ENCODE measurements at places on chromosomes 5 and 9.

DNA sequence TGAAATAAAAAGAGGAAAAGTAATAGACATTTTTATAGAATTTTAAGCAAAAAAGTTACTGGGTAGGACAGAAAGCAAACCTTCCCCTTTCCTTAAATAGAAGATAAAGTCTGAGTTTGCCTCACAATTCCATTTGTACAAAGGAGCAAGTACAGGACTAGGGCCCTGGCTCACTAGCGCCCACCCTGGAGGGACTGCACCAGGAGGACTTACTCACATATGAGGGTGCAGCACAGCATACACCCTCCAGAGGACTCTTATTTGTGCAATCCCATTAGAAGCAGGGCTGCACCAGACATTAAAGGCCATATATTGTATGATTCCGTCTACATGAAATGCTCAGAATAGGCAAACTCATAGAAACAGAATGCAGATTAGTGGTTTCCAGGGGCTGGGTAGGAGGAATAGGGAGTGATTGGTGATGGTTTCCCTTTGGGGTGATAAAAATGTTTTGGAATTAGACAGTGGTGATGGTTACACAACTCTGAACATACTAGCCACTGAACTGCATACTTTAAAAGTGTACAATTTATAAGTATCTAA is 4.5 kb downstream of the REEP5 start:
- DNase-seq = no peak

- no peak for DNase-seq
Measured at GRCh38 chr9:135522137-135522877, 1.1 kb downstream of the LCN1 start.

DNA sequence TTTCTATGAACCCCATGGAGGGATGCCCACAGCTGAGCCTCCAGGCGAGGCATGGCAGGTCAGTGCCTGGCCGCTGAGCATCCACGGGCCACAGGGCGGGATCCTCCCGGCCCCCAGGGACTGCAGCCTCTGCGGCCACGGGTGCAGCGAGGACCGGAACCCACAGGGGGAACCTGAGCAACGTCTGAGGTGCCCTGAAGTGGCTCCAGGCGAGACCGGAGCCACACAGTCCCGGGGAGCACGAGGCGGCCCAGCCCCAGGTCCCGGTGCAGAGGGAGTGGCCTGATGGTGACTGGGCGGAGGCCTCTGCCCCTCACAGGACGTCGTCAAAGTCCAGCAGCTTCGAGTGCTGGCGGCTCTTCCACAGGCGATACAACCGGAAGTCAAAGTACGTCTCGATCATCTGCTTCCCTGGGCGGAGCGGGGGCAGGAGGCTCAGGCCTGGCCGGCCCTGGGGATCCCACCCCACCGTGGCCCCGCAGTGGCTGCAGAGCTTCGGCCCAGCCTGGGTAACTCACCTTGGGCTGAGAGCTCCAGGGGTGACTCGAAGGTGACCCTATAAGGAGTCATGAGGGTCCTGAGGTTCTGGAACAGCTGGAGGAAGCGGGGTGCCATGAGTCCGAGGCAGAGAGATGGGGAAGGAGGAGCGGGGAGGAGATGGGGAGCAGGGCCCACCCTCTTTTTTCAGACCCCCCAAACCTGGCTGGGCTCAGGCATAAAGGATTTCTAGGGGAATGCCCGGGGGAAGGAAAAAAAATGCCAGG is 8.1 kb upstream of the ENTPD8 start:
- DNase-seq = no peak

DNA sequence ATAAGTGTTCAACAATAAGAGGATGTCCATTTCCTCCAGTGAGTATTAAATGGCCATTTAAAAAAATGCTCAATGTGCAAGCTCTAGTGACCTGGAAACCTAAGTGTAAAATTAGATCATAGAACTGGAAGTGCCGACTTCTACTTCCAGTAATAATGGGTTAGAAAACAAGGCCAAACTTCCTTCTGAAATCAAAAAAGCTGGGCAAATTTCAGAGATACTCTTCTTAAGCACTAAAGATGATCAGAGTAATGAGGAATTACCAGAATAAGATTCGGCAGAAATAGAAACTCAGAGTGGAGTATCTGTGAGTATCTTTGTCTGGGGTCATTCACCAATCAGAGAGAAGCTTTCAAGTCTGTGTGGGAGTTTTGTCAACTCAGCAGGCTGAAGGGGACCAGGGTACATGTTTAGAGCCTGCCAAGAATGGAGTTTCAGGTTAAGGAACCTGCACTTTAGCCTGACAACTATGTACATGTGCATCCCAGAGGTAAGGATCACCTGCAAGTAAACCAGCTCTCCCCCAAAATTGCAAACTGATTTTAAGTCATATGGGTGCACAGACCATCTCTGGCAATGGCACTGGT is 17.1 kb downstream of the FCN2 start:
- no peak for DNase-seq

DNA sequence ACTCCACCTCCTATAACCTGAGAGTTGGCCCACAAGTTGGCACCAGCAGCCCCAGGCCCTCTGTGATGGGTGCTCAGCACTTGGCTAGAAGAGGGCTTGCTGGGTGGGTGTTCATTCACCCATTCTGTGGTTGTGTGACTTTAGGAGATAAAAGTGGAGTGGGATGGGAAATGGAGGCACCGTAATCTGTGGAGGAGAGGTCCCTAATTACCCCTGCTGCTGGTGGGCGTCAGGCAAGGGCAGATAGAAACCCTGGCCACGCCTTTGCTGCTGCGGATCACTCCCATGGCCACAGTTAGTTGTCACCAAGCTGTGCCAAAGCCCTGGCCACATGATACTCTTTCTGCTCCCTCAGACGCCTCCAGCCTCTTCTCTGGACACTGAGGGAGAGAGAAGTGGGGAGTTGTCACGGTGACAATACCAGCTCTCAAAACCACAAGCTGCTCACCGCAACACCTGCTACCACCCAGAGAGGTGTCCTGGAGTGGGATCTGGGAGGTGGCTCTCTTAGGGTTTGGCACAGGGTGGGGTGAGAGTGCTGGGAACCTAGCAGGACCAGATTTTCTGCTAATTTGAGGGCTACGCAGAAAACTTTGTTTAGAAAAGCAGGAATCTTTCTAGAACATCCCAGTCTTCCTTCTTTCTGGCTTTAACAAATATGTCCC is 12.0 kb upstream of the NEUROG1 start:
- DNase-seq = no peak

DNA sequence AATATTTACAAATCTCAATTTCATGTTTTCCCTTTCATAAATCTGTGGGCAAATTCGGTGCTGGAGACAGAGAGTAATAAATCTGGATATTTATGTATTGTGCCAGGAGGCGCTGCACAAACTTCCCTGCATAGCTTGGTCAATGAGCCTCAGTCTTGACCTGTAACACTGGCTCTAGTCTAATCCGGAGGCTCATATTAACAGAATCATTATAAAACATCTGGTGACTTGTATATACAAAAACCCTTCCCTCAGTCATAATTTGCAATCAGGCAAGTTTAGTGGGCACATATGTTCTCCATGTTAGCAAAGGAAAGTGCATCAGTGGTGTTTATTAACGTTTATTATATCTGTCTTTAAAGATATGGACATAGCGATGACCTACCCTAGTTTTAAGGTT is 104.0 kb upstream of the BNC2 start:
- no peak for DNase-seq

GRCh38 chr9:114116126-114116747 is 17.1 kb upstream of the KIF12 start:
- DNase-seq = no peak

GRCh38 chr9:137087409-137087925 is 682 bp downstream of the MAN1B1 start:
- no peak for DNase-seq

- DNase-seq = no peak
Measured at GRCh38 chr9:76395381-76395780, 1.2 kb upstream of the RFK start.

DNA sequence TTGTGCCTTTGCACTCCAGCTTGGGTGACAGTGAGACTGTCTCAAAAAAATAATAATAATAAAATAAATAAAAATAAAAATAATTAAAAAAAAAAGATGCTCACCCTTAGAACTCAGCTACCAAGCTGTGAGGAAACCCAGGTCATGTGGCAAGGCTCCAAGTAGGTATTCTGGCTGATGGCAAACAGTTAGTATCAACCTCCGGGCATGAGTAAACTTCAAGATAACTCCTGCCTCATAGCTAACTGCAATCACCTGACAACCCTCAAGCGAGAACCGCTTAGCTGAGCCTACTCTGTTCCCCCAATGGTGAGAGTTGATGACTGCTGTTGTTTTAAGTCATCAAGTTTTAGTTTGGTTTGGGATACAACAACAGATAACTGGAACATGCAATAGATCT is 6.1 kb upstream of the SLC44A1 start:
- no peak for DNase-seq

GRCh38 chr5:76546497-76547102 is 76.6 kb downstream of the F2RL2 start:
- no peak for DNase-seq

DNA sequence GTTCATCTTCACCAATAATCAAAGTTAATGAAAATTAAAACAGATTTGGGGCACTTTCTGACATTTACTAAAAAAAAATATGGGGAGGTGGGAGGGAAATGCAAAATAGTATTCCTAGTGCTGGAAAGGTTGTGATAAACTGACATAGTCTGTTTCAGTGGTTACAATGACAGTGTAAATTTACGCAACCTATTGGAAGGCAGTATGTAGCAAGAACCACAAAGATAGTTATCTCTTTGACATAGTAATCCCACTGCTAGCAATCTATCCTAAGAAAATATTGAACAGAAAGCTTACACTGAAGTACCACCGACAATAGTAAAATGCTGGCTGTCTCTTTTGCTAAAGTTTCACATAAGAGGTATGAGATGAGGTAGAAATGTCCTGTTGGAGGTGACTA is 15.1 kb upstream of the EPB41L4B start:
- DNase-seq = peak; percentile 11

DNA sequence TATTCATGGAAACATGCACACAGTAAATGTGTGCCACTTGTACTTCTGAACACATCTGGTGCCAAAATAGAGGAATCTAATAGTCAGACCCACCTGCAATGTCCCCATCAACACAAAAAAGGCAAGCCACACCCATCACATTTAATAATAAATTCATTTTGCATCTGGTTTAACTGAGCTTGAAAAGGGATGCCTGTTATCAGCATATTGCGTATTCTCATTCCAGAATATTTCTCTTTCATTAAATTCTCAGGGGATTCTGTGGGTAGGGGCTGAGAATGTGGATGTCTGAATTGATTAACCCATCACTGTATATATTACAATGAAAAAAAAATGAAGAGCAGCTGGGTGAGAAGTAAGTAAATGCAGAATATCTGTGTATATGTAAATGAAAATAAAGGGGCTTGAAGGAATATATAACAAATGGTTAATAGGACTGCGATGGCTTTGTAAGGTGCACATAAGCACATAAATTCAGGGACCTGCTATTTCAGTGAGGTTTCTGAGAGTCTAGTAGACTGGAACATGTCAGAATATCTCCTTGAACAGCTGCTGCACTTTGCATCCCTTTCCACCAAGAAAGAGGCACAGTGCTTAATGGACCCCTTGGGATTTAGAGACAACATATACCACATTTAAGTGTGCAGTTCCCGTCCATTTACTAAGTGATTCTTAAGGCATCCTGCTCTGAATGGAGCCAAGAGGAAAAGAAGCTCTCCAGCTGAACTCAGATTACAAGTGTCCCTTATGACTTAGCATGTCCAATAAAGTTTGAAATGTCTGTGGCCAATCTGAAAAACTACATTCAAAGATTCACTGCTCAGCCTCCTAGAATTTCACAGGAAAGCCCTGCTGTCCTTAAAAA is 104.1 kb upstream of the NIPBL start:
- DNase-seq = no peak

Data from SIG-M5 (cell line).